Neuronal stem cell (in vitro differentiated cells): ENCODE measurements at places on chromosomes 6 and 20.

DNA sequence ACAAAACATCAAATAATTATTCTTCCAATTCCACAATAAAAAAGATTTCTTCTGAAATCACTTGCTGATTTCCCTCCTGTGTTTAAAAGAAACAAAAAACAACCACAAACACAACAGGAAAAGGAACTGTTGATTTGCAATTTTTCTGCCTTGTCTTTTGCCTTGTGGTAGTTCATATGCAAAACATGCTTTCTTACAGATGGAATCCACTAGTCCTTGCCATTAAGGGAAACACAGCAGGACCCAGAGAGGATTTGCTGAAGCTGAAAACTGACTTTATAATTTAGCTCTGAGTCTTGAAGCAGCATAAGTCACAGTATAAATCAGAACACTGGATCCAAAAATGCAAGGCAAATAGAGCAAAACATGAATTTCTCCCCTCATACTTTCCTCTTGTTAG, 328.8 kb downstream of the PHF3 start:
- DNase-seq, result no peak

- DNase-seq, result no peak
These were observed 33.4 kb upstream of the PRIM2 start for GRCh38 chr6:57283911-57284455.

DNA sequence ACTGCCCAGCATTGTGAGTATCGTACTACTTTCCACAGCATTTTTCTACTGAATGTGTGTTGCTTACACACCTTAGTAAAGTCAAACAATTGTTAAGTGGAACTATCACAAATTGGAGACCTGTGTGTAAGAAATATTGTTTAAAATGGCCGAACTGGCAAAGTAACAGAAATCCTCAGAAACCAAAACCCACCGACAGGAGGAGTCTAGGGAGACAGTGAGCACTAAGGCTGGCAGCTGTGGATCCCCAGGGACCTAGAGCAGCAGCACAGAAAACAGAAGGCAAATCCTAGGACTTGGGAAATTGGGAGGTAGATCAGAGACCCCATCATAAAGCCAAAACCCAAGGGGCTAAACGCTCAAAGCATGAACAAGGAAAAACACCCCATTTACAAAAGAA, 69.9 kb downstream of the SESN1 start:
- DNase-seq, result no peak

- DNase-seq, result no peak
These were observed 50.2 kb downstream of the ERMARD start for GRCh38 chr6:169801396-169802160.

- DNase-seq, result peak; percentile 23
These were observed 33.4 kb upstream of the SLC22A1 start for GRCh38 chr6:160088069-160088783.

DNA sequence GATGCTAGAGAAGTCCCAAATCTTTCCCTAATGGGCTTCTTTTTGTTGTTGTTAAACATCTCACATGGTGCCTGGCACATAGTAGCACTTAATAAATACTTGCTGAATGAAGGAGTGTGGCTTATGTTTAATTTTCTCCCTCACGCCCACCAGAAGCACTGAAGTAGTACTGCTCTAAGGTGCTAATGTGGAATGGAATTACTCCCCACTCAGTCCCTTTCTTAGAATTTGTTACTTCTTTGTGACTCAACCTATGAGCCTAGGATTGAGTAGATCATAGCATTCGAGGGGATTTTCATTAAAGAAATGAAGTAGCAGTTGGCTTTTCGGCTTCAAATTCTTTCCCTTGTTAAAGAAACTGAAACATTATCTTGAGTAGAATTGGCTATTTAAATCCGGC, 192.8 kb downstream of the CLIC5 start:
- DNase-seq, result no peak

- DNase-seq, result no peak
These were observed 539.1 kb downstream of the CD83 start for GRCh38 chr6:14656649-14657048.

- DNase-seq, result no peak
These were observed 5.9 kb downstream of the NELFE start for GRCh38 chr6:31952890-31953289.

DNA sequence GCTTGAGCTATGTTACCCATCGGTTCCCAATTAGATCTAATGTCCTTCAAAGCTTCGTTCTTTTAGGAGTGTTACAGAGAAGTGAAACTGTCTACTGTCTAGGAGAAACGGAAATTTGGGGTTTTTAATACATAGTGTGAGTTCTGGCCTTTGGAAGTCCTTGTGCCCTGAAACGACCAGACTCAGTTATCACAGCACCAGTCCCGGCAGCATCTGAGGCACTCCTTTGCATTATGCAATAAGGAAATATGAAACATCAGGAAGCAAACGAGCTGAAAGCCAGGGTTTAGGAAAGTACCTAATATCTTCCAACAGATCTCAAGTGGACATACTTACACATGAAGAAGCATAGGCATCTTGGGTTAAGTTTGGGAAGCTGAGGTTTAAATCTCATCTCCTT, 61.8 kb upstream of the ADGRF1 start:
- DNase-seq, result no peak

DNA sequence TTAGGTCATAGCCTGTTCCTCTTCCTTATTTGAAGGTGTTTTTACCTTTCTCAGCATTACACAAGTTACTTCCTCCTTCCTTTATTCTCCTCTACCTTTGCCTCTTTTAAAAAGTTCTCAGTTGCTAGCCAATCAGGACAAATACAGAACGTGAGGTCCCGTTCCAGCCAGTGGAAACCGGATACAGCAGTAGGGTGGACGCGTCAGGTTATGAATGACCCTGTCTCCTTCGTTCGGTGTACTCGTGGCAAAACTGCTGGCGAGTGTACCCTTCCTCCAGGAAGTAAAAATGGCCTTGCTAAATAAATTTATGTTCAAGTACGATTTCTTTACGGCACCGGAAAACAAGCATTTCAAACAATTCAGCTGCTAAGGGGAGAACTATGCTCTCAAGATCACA, 77.0 kb upstream of the MLN start:
- DNase-seq, result no peak

DNA sequence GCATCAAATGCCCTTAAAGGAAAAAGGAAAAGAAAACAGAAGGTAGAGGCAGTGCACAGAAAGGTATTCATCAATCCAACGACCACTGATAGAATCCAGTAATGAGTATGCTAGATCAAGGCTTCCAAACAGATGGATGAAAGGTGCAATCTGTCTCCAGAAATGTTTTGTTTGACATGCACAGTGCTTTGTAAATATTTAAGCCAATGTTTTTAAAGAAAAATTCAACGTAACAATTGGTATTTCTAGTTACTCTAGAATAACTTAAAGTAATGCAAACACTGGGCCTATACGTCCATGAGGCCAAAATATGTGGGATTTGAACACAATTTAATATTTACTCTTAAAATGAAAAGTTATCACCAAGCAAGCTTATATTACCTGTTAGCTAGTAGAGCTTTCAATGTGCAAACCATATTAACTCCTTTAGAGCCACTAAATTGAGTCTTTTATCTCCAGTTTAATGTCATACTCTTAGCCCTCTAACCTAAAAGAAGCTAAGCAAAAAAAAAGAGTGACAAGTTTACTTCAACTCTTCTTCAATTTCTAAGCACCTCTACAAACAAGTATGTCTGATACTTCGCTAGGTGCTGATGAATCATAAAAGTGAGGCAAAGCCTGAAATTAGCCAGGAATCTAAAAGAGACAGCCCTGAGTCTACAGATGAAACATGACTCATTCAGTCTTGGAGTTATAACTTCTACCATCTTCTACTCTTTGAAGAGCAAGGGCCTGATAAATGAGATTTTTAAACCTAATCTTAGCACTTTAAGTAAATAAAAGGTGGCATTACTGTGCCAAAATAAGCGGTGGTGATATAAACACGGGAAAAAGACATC, 169.8 kb downstream of the PTPRK start:
- DNase-seq, result no peak

DNA sequence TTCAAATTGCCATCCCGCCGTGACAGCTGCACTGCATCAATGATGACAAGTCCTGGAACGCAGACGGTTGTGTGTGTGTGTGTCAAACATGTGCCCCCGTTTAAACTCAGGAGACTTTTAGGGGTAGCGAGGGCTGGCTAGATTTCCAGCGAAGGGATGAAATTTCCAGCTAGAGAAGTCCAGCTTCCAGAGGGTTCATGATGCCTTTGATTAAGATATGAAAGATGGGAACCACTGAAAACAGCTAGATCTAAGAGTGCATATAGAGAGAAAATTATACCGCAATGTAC, 644 bp downstream of the KIZ start:
- no peak for DNase-seq

- no peak for DNase-seq
These were observed 104.8 kb downstream of the HACE1 start for GRCh38 chr6:104754788-104755409.

GRCh38 chr20:40808936-40809335, 119.9 kb upstream of the MAFB start:
- no peak for DNase-seq

GRCh38 chr6:16494793-16495192, 256.4 kb downstream of the GMPR start:
- DNase-seq, result no peak

DNA sequence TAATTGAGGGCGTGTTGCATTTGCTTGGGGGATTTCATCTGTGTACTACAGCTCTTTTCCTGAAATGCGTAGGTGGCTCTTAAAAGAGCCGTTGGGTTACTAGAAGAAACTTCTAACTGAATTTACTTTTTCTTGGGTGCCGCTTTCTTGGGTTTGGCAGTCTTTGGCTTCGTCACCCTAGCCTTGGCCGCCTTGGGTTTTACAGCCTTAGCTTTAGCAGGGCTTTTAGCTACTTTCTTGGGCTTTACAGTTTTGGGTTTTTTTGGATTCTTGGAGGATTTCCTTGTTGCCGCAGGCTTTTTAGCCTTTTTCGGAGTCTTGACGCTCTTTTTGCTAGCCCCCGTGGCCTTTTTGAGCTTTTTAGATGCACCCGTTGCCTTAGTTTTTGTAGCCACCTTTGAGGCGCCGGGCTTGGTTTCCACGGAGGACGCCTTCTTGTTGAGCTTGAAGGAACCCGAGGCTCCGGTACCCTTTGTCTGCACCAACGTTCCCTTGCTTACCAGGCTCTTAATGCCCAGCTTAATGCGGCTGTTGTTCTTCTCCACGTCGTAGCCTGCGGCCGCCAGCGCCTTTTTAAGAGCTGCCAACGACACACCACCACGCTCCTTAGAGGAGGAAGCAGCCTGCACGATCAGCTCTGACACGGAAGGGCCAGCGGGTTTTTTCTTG, 54.5 kb downstream of the TRIM38 start:
- peak; percentile 48 for DNase-seq
